Peyer's patch (tissue), 4 donors: ENCODE measurements at places on chromosomes 1 and 21. TPM values are rescaled to one million over a fixed set of nuclear protein-coding genes. Genes with fewer than 3 reads are reported as not detected.
A peak's percentile ranks its signal among the peaks of the same experiment; 100 is the strongest.

- no peak for DNase-seq
- no peaks in the 10 kb centered on the region for H3K36me3 ChIP-seq
- no peaks in the 10 kb centered on the region for H3K27me3 ChIP-seq
- H3K4me3 ChIP-seq: no peak overlapping the region
- no peak overlapping the region for H3K27ac ChIP-seq
Measured at GRCh38 chr1:231059566-231060193, 19.6 kb upstream of the FAM89A start.

GRCh38 chr1:26696119-26696653, 371 bp downstream of the ARID1A start:
- peaks cover 35% of the 10 kb centered on the region for H3K4me1 ChIP-seq
- H3K36me3 ChIP-seq: no peaks in the 10 kb centered on the region
- H3K27ac ChIP-seq: peak overlapping the region; percentile 100

Gene UBE2U
- not detected for total RNA-seq

Gene GPR25
- not detected for total RNA-seq

DNA sequence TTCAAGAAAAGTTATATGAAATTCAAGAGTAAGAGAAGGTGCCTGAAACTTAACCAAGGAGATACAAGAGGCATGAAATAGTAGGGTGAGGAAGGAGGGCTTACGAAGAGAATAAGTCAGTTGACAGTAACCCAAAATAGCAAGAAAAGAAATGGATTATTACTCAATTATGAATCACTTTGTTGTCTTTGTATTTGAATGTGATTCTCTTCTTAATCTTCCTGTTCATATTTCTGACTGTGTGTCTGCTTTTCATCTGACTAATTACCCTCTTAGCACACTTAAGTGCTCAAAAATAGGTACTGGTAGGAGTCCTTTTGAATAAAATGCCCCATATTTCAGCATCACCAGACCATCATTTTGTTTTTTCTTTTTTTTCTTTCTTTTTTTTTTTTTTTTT, 39.4 kb downstream of the GLMN start:
- H3K27me3 ChIP-seq: no peaks in the 10 kb centered on the region
- H3K4me1 ChIP-seq: no peaks in the 10 kb centered on the region
- H3K27ac ChIP-seq: no peak overlapping the region
- no peak for DNase-seq
- H3K36me3 ChIP-seq: no peaks in the 10 kb centered on the region

DNA sequence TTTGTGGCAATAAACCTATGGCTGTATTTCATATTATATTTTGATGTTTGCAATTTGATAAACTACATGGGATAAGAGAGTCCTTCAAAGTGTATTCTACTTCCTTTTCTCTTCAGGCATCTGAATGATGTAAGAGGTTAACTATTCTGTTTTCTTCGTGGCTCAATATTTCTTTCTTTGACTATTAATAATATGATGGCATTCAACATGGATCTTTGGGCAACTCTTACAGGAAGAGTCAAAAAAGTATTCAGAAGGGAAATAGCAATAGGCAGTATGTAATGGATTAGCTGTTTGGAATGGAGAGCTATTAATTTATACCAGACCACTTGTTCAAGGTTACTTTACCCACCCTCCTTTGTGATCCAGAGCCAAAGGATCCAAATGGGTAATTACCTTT, 74.4 kb downstream of the HMCN1 start:
- H3K36me3 ChIP-seq: no peaks in the 10 kb centered on the region
- no peaks in the 10 kb centered on the region for H3K27me3 ChIP-seq
- DNase-seq: no peak
- no peak overlapping the region for H3K27ac ChIP-seq
- H3K4me3 ChIP-seq: no peak overlapping the region
- no peaks in the 10 kb centered on the region for H3K4me1 ChIP-seq

- DNase-seq: no peak
- H3K27ac ChIP-seq: no peak overlapping the region
- H3K4me1 ChIP-seq: no peaks in the 10 kb centered on the region
Measured at GRCh38 chr1:103171041-103171590, 62.8 kb upstream of the COL11A1 start.

Gene SFN
- total RNA-seq: 19.8 TPM

Gene EVI5
- total RNA-seq: 29.7 TPM

DNA sequence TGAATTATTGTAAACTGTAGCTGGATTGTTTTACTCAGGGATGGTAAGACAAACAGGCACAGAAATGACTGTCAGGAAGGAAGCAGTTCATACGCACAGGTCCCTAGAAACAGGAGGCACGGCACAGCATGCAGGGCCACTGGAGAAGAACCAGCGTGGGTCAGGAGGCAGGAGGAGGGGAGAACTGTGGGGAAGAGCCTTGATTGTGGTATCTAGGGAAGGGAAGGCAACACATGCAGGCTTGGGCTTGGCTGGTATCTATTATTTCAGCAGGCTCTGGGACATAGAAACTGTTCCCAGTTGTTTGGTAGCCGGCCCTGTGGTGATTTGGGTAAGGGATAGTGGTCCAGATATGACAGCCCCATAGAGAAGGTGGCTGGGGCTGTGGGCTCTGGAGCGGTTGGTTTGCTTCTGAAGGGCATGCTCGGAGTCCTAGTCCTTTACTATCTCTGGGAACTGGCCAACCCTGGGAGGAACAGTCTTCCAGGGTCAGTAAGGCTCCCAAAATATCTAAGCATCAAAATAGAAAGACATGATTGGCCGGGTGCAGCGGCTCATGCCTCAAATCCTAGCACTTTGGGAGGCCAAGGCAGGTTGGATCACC, 43.1 kb upstream of the CCSAP start:
- no peaks in the 10 kb centered on the region for H3K4me1 ChIP-seq
- H3K4me3 ChIP-seq: no peak overlapping the region
- H3K36me3 ChIP-seq: no peaks in the 10 kb centered on the region
- no peak overlapping the region for H3K27ac ChIP-seq

Gene ORC1
- 4.0 TPM for total RNA-seq

DNA sequence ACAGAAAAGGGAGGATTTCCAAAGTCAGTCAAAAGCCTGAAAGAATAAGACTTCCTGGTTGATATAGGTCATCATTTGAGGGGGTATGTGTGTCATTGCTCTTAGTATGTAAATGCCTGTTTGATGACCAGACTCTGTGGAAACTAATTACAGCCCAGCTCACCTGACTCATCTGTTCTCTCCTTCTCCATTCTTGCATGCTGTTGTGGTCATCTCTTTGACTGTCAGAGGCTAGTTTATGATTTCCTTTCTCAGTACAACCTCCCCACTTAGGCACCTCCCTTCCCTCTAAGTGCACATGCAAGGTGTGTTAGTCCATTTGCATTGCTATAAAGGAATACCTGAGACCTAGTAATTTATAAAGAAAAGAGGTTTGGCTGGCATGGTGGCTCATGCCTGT, 2.4 kb upstream of the C1orf116 start:
- no peaks in the 10 kb centered on the region for H3K27me3 ChIP-seq
- no peaks in the 10 kb centered on the region for H3K4me1 ChIP-seq
- DNase-seq: no peak
- H3K36me3 ChIP-seq: no peaks in the 10 kb centered on the region

DNA sequence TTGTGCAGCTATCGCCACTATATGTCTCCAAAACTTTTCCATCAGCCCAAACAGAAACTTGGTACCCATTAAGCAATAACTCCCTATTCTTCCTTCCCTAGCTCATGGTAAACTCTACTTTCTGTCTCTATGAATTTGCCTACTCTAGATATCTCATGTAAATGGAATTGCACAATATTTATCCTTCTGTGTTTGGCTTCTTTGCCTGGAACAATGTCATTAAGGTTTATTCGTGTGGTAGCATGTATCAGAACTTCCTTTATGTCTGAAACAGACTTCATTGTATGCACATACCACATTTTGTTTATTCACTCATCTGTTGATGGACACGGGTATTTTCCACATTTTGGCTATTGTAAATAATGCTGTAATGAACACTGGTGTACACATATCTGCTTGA, 40.7 kb upstream of the CD34 start:
- no peaks in the 10 kb centered on the region for H3K27me3 ChIP-seq
- no peak overlapping the region for H3K4me3 ChIP-seq
- no peak overlapping the region for H3K27ac ChIP-seq
- H3K36me3 ChIP-seq: no peaks in the 10 kb centered on the region
- no peaks in the 10 kb centered on the region for H3K4me1 ChIP-seq

DNA sequence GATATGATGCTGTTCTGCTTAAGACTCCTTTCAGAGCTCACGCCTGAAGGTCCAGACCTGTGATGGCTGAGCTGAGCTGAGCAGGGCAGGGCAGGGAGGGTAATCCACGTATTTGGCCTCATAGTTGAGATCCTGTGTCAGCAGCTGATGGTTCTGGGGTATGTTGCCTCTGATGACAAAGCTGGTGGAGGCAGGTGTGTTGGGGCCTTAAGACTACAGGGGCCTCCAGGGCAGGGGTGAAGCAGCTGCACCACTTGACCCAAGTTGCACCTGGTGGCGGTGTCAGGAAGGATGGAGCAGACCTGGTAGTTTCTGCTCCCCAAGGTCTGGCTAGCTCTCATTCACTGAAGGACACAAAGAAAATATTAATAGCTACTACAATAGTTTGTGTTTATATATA, 57.0 kb downstream of the FCRL5 start:
- H3K4me3 ChIP-seq: no peak overlapping the region
- H3K36me3 ChIP-seq: no peaks in the 10 kb centered on the region
- no peaks in the 10 kb centered on the region for H3K4me1 ChIP-seq
- no peaks in the 10 kb centered on the region for H3K27me3 ChIP-seq
- no peak overlapping the region for H3K27ac ChIP-seq

DNA sequence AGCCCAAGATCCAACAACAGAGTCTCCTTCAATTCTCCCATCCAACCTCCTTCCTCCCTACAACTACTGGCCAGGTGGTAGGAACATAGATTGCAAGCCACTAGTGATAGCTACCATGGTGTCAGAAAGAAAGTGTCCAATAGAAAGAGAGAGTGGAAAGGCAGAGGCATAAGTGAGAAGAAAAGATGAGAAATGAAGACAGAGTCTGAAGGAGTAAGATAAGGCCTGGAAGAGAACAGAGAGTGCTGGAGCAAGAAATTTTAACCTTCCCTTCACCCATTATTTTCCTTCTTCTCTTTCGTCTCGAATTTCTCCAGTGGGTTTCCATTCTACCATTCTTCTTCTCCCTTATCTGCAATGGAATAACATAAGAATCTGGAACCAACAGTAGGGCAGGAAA, 57.9 kb downstream of the CDC42BPA start:
- H3K4me3 ChIP-seq: no peak overlapping the region
- no peaks in the 10 kb centered on the region for H3K4me1 ChIP-seq
- H3K27me3 ChIP-seq: no peaks in the 10 kb centered on the region
- no peak for DNase-seq
- H3K27ac ChIP-seq: no peak overlapping the region

Gene TCHHL1
- not detected for total RNA-seq

DNA sequence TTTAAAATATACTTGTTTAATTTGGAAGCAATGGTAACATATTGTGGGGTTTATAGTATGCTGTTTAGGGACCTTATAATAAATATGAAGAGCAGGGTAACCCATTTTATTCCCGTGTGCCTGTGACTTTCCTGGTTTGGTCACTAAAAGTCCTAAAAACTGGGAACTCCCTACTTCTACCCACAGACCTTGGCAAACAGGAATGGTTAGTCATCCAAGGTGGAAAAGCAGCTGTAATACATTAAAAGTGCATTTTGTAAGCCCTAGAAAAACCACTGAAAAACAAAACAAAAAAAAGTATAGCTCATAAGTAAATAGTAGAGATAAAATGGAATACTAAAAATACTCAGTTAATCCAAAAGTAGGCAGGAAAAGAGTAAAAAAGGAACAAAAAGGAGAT, 538.9 kb downstream of the LMO4 start:
- no peak for DNase-seq
- H3K27ac ChIP-seq: no peak overlapping the region
- no peak overlapping the region for H3K4me3 ChIP-seq
- peaks cover 4% of the 10 kb centered on the region for H3K4me1 ChIP-seq

- H3K4me1 ChIP-seq: no peaks in the 10 kb centered on the region
- H3K27ac ChIP-seq: no peak overlapping the region
- no peak overlapping the region for H3K4me3 ChIP-seq
- H3K36me3 ChIP-seq: no peaks in the 10 kb centered on the region
Measured at GRCh38 chr1:112251766-112252506, 144.1 kb upstream of the CTTNBP2NL start.

GRCh38 chr1:224329484-224329841, 509 bp downstream of the NVL start:
- H3K4me3 ChIP-seq: peak overlapping the region; percentile 76
- H3K27me3 ChIP-seq: no peaks in the 10 kb centered on the region
- H3K27ac ChIP-seq: peak overlapping the region; percentile 94
- no peaks in the 10 kb centered on the region for H3K4me1 ChIP-seq
- H3K36me3 ChIP-seq: no peaks in the 10 kb centered on the region

DNA sequence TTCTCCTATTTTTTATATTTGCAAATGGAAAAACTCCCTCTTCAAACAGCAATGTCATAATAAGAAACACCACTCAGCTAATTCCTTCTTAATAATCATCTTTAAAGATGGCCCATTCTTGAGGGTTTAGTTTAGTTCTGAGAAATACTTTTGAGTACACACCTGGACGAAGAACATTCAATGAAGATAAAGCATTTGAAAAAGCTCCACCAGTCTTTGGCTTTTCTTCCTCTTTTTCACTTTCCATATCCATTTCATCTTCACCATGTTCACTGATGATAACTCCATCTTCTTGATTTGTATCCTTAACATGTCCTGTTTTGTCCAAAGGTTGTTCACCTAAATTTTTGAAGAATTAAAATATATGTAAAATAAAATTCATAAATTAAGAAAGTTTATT, 7.4 kb downstream of the PAXBP1 start:
- H3K4me3 ChIP-seq: no peak overlapping the region
- DNase-seq: no peak
- H3K36me3 ChIP-seq: no peaks in the 10 kb centered on the region
- H3K27ac ChIP-seq: no peak overlapping the region
- H3K27me3 ChIP-seq: no peaks in the 10 kb centered on the region
- H3K4me1 ChIP-seq: peaks cover 13% of the 10 kb centered on the region

- H3K4me1 ChIP-seq: no peaks in the 10 kb centered on the region
- H3K36me3 ChIP-seq: no peaks in the 10 kb centered on the region
- no peaks in the 10 kb centered on the region for H3K27me3 ChIP-seq
- no peak for DNase-seq
- H3K4me3 ChIP-seq: peak overlapping the region; percentile 58
Measured at GRCh38 chr1:146039844-146040194, 18.3 kb upstream of the HJV start.

DNA sequence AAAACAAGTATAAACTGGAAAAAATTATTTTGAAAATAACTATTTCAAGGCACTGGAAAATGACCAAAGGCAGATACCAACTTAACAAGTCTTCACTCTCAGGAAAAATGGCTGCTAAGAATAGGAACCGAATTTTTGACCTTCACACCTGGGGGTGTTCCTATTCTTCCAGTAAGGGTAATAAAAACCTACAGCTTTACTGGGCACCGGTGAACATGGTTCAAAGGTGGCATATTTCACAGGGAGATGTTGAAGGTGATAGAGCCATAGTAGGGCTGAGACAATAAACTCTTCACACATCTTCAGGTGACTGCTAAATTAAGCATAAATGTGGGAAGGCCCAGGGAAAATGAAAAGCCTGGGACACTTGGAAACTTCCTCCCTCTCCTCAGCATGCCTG, 65.4 kb upstream of the IFFO2 start:
- no peak overlapping the region for H3K27ac ChIP-seq
- no peaks in the 10 kb centered on the region for H3K4me1 ChIP-seq
- no peaks in the 10 kb centered on the region for H3K27me3 ChIP-seq
- no peak overlapping the region for H3K4me3 ChIP-seq
- no peak for DNase-seq

Gene LINGO4
- 1.0 TPM for total RNA-seq
